ENCODE measurements at places on chromosomes 1 and 21.

DNA sequence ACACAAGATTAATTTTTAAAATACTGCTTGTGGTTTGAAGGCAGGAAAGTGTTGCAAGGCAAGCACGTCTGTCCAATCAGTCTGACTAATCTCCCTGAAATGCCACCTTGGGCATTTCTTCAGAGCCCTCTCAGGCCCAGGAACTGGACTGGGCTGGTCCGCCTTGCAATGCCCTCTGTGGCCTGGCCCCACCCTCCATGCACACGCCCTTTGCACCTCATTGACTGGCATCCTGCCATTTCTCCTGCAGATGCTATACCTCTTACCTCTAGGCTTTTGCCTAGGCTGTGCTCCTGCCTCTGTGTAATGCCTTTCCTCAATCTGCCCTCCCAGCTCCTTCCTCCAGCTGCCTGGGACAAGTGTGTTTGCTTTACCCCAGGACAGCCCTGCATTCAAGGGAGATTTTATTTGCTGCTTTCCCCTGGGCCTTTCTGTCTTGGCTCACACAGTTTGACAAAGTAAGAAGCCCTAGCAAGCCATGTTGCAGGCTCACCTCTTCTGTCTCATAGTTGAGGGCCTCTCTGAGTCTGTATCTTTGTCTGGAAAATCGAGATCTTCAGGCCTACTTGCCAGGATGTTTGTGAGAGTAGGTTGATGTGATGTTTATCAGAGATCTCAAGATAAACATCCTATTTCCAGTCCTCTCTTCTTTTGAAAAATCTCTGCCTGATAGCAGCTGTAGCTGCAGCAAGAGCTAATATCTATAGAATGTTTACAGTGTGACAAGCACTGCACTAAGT, 149.2 kb upstream of the JUN start:
- DNase-seq, result peak; percentile 89

DNA sequence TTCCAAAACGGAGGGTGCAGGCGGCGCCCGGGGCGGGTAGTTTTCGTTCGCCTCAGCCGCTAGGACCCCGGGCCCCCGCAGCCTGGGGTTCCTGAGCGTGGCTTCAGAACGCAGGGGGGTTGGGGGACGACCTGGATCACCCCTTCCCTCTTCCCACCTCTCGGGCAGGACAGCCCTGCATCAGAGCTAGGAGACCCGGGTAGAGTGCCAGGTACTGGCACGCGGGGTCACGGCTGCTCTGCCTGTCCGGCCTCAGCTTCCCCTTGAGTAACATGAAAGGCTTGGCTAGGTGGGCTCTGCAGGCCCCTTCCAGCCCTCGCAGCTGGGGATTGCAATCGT, 484 bp downstream of the DFFB start:
- DNase-seq, result no peak

- no peak for DNase-seq
These were observed 20.2 kb downstream of the ETS2 start for GRCh38 chr21:38825921-38826320.

DNA sequence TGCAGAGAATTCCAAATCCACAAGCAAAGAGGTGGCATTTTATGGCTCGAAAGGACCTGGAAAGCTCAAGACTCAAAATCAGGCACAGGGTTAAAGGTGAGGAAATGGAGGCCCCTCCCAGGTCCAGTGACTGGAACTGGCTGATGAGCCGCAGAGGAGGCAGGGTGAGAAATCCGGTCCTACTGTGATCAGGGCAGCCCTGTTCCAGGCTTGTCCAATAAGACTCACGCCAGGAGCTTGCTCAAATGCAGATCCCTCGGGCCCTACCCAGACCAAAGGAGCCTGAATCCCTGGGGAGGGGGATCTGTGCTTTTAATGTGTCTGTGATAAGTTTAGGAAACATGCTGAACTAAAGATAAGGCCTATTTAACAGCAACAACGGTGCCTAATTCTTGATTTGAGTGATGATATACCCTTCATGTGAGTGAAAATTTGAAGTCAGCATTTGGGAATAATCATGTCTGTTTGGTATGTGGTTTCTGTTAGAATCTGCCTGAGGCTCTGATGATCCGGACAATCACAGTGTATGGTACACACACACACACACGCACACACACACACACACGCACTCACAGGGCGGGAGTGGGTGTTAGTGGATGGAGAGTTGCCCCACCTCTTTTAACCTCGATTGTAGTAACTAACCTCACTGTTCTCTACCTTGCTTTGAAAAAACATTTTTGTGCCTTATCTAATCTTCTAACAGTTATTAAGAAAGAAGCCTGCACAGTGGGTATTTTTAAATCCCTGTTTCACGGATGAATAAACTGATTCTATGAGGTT, 54.1 kb upstream of the LYST start:
- no peak for DNase-seq
